Fibroblast of gingiva (primary cell): ENCODE measurements at places on chromosomes 3 and 15.

- no peak for DNase-seq
Observed at GRCh38 chr3:111976254-111976653, 2.6 kb upstream of the ABHD10 start.

DNA sequence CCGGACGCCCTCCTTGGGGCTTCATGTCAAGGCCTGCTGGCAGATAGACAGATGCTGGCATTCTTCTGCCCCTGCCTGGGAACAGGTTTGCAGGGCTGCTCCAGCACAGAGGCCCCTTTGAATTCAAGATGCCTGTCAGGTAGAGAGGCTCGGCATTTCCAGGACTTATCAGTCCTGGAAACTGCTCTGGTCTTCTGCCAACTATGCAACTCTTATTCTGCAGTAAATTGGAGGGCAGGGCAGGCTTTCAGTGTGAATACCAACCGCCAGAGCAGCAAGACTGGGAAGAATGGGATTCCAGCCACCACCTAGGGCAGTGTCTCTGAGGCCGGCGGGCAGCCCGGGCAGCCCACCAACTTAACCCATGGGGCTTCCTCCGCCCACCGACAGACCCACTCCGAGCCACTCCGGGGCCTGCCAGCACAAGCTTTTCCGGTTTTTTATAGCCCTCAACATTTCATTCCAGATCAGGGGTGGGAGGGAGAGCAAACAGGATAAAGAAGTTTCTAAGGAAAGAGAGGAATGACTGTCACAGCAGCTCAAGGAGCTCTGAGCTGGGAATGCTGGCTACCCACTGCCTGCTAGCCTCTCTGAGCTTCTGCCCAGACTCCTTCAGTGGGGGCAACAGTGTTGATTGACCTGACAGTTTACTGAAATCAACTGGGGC, 140.9 kb downstream of the NTRK3 start:
- DNase-seq = no peak

- DNase-seq = peak; percentile 39
Observed at GRCh38 chr3:173411375-173411973, 13.9 kb downstream of the NLGN1 start.

GRCh38 chr3:44412365-44412764, 65.1 kb downstream of the ZNF445 start:
- no peak for DNase-seq

DNA sequence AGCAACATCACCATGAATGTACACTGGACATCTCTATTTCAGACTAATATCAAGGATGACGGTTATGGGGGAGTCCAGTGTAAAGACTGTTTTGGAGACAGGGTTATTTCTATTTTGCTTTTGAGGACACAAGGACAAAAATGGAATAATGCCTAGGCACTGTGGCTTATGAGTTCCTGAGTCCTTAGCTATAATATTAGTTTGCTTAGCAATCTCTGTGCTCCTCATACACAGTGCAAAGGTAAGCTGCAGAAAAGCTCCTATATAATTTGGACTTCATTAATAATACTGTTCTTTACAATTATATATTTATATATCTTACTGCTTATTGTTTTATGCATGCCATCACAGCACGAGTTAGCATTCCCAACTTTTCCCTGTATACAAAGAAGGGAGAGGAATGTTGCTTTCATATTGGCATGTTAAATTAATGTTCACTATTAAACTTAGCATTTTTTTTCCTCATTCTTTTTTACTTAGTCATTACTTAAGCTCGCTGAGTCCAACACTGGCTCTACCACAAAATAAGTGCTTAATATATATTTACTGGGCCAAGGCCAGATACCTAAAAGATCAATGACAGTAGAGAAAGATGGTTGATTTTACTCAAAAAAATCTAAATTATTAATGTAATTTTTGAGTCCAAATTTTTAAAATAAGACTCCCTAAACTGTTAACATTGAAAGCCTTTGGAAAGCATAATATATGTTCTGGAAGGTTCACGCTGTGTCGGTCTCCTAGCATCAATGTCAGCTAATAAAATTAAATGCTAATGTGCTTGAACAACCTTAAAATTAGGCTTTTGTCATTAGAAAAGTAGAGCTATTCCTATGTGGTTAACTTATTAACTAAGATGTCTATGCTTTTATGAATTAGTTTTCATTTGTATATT, 13.8 kb downstream of the THBS1 start:
- peak; percentile 53 for DNase-seq

DNA sequence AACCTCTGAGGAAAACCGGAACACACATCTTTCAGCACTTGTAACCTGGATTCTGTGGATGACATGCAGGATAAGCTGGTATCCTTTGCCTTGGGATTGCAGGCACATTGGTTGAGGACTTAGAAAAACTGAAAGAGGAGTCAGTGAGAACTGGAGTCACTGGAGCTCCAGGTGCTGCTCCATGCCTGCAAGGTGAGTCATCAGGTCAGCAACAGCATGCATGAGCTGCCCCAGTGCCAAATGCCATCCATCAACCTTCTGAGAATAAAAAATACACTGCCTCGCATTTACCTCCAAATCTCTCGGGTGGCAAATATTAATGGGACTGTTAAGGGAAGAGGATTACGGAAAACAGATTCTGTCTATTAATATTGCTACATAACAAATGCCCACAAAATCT, 729.1 kb downstream of the NTRK3 start:
- no peak for DNase-seq

- DNase-seq = no peak
Observed at GRCh38 chr3:78970656-78971055, 797.1 kb downstream of the ROBO1 start.

DNA sequence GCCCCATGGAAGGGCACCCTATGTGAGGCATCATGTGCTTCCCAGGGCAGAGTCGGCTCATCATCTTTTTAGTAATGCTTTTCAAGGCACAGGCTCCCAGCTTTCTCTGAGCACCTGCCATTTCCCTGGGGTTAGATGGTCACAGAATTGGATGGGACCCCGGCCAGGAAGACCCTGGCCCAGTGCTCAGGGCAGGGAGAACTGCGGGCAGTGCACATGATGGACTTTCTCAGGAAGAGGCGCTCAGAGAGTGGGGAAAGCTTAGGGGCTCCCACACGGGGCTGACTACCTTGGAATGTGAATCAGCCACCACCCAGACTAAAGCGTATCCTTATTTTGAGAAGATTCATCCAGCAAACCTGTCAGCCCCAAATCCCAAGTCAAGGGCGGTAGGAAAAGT, 16.5 kb upstream of the SKOR1 start:
- DNase-seq = no peak

DNA sequence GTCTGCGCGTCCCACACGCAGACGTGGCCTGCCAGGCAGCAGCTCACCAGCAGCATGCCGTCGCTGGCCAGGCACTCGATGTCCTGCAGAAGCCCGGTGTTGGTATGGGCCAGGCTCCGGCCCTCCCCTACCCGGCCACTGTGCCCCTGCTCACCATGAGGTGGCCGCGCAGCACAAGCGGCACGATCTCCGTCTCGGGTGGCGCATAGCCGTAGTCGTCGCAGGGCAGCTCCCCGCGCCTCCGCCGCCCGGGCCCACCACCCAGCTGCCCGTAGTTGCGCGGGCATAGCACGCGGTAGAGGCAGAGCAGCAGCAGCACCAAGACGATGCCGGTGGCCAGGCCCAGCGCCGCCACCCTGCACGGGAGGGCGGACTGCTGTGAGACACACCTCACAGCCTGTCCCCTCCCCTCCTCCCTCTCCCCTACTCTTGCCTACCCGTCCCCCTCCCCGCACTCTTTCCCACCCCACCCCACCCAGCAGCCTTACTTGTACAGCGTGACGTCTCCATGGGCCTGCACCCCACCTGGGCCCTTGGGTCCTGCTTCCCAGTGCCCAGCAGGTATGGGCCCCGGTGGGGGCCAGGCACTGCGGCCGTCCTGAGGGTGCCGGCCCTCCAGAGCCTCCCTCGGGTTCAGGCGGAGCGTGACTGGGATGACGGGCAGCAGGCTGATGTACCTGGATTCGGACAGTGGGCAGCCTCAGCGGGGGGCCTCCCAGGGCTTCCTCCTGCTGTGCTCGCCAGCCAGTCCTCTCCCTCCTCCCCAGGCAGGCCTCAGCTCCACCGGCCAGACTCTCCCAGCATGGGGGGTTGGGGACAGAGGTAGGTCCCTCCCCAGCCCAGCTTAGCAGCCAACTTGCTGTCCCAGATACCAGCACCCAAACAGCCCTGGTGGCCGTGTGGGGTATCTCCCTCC, 37.6 kb downstream of the PTPN23 start:
- DNase-seq = no peak

GRCh38 chr15:68990231-68990991, 24.1 kb upstream of the NOX5 start:
- no peak for DNase-seq

GRCh38 chr15:26191193-26191592, 328.1 kb upstream of the ATP10A start:
- no peak for DNase-seq

DNA sequence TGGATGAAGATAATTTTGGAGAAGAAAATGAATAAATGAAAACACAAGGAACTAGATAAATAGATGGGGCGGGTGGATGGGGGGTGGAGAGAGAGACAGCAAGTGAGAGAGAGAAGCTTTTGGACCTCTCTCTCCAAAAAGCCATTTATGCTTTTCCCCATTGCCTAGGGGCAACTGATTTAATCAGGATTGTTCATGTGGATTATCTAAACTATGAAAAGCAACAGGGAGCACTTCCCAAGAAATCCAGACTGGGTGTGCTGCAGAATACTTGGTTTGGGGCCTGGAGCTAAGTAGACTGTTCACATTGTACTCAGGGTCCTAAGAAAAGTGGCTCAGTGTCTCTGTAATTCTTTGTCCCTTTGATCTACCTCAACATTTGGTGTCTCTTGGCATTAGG, 367.0 kb downstream of the TIGIT start:
- no peak for DNase-seq

GRCh38 chr3:154844863-154845262, 235.3 kb upstream of the MME start:
- no peak for DNase-seq

GRCh38 chr3:19446687-19447086, 298.4 kb downstream of the KCNH8 start:
- no peak for DNase-seq

- peak; percentile 56 for DNase-seq
Observed at GRCh38 chr15:88658972-88659931, 20.4 kb downstream of the ISG20 start.

- DNase-seq = no peak
Observed at GRCh38 chr15:39623529-39623931, 42.7 kb downstream of the THBS1 start.

DNA sequence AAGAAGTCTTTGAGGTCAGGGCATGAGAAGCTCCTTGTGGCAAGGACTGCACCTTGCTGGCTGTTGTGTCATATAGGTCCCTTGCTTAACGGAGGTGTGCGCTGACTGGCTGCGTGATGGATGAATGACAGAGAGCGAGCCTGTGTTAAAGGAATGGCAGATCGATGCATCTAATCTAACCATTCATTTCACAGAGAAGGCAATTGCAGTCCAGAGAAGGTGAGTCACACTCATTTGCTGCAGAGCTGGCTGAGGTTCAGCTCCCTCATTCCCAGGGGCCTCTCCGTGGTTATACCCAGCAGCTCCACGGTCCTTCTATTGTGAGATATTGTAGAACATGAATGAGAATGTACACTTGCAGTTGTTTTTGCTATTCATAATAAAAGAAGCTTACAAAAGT, 289.3 kb downstream of the EPHB1 start:
- DNase-seq = no peak

GRCh38 chr3:24451461-24452099, 43.1 kb downstream of the THRB start:
- DNase-seq = no peak

GRCh38 chr3:193852901-193853300, 259.9 kb downstream of the OPA1 start:
- no peak for DNase-seq

DNA sequence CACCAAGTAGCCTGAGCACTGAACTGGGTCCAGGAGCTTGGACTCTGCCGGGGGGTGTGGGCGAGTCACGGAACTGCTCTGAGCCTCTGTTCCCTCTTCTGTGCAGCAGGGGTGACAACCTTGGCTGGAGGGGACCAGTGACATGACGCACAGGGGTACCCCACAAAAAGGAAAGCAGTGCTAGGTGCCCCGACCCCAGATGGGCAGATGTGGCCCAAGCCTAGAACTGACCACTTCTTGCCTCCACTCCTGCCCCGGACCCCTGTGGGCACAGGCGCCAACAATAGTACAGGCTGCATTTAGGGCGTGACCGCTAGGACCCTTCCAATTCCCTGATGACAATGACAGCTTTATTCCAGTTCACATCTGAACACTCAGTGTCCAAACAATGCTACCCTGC, 255.9 kb upstream of the LYSMD4 start:
- no peak for DNase-seq

DNA sequence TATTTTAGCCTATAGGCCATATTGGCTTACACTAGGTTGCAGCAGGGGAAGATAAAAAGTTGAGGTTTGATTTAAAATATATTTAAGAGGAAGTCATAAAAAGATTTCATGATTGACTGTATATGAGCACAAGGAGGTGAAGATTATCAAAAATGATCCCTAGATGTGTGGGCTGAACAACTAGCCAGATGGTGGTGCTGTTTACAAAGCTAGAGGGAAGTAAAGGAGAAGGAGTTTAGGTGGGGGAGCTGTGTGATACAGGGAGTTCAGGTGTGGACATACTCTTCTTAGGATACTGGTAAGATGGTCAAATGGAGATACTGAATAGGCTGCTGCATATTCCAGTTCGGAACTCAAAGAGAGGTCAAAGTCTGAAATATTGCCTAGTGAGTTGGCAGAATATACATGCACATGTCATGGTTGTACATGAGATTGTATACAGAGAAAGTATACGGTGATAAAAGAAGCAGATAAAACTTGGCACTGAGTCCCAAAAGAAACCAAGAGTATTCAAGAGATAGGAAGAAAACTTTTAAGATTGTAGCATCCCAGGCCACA, 727.8 kb downstream of the NLGN1 start:
- DNase-seq = peak; percentile 45

- DNase-seq = no peak
Observed at GRCh38 chr15:45443645-45444044, 65.3 kb upstream of the GATM start.

DNA sequence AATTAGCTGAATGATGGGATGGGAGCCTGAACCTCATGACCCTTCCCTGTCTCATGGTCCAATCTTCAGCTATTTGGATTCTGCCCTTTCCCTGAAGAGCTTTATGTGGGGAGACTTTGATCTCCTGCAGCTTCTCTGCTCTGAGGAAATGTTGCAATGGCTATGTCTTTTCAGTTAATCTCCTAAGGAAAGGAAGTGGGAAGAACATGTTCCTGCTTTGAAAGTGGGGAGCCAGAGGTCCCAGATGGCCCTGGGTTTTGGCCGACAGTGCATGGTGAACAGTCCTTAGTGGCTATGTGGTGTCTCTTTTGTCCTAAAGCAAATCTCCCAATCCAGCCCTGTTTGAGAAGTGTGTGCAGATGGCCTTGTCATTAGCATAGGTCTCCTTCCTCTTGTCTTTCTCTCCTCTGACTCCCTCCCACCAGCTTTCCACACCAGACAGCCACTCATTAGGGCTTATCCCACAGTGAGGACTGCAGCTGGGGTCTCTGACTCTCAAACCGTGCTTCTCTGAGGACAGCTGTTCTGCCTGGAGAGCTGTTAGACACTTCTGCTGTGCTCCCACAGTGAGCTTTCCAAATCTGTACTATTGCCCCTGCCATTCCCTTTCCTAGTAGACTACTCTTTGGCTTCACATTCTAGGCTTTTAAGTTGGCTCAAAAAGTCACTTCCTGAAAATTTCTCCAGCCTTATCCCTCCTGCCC, 365.8 kb upstream of the UMPS start:
- no peak for DNase-seq
